ENCODE measurements at places on chromosomes 1 and 21.

DNA sequence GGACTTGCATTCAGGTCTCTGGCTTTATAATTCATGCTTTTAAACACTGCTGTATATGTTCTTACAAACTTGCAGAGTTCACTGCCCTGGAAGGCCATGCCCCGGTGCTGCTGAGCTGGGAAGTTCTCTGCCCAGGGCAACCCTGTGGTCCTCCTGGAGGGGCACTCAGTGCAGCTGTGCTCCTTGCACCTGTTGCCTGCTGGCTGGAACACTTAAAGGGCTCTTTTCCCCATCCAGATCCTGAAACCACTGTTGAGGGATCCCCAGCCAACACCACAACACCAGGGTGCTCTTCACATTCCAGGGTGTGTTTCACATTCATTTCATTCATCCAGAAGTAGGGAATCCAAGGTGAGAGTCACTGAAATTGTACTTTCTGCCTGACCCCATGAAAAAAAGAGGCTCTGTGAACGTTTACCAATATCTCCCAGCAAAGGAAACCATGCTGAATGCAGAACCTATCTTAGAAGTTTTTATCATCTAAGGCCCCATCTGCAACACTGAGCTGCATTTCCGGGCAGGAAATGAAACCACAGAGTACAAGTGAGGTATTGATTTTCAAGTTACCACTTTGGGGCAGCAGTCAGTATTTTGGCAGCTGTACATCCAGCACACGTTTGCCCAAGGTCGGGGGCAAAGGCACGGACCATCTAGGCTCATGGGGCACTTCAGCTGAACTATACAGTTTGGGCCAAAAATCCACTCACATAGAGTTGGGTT is 16.4 kb upstream of the KIAA0040 start:
- no peak for DNase-seq

DNA sequence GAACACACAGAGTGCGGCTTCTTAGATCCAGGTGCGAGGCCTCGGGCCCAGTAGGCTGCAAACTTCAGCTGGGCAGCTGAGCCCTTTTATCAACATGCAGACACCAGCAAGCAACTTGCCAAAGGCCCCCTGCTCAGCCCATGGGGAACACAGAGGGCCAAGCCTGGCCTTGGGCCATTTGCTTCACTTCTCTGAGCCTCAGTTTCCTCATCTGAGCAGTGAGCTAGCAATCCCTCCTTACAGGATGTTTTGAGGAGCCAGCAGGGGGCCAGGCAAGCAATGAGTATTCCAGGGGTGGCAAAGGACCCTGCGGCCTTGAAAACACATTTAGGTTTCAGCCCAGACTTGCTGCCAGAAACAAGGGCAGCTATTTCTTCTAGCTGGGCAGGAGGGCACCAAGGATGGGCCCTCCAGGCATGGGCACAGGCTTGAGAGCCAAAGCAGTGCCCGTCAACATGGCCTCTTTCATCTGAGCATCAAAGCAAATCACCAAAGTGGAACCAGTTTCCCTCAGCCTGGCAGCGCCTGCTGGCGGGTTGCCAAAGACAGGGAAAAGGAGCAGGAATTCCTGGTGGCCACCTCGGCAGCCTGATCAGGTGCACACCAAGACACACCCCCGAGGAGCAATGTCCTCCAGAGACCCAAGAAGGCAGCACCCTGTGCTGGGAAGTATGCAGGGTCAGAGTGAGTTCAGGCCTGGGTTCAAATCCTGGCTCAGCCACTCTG is 1.4 kb downstream of the MATN1 start:
- no peak for DNase-seq

- peak; percentile 75 for DNase-seq
These were observed 1.1 kb upstream of the ADAMTS1 start for GRCh38 chr21:26846036-26846931.

GRCh38 chr1:31663622-31664452 is 19.2 kb upstream of the PEF1 start:
- no peak for DNase-seq

DNA sequence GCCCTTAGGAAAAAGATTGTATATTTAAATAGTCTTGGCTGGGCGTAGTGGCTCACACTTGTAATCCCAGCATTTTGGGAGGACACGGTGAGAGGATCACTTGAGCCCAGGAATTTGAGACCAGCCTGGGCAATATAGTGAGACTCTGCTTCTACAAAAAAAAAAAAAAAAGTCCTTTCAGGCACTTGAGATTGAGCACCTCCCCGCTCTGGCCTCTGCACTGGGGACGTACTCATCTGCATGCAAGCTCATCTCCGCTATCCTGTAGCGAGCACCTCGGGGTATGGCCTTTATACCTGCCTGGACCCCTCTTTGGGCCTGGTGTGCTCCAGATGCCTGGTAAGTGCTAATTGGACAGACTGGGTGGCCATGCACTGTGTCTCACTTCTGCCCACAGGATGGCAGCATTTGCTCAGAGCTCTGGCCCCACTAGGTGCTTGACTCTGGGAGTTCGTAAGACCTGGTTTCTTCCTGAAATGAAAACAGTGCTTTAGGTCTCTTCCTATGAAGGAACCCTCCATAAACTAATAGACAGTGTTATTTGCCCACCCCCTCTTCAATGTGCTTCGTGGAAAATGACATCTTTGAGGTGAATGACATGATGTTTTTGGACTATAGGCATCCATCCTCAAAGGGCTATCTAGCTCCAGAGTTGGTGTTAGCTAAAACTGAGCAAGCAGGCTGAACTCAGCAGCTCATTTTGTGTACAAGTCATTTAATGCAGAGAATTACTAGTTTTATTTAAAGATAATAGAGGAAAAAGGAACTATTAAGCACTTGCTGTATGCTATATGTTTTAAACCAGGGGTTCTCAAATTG is 61.7 kb upstream of the ADAR start:
- peak; percentile 49 for DNase-seq

Data from pancreas (tissue), 10 donors.